Breast epithelium (tissue), 4 donors: ENCODE measurements at places on chromosomes 4 and X.

- DNase-seq = no peak
Measured at GRCh38 chr4:25674386-25674785, 18.7 kb downstream of the SLC34A2 start.

DNA sequence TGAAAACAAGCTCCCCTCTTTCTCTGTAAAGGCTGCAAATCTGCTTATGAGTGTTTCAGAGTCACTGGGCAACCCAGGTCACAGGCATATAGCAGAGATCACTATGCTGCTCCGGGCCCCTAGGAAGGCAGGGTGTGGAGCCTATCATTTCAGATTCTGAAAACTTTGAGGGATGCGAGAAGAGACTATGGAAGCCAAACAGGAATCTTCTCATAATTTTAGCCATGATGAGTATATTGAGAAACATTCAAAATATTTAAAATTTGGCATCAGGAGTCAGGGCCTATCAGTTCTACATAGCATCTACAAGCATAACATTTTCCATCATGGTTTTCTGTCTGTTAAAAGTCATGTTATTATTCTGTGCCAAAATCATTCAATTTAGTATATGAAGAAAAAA is 61.7 kb upstream of the ATXN3L start:
- DNase-seq = no peak

- no peak for DNase-seq
Measured at GRCh38 chr4:26238778-26239679, 81.8 kb upstream of the RBPJ start.

DNA sequence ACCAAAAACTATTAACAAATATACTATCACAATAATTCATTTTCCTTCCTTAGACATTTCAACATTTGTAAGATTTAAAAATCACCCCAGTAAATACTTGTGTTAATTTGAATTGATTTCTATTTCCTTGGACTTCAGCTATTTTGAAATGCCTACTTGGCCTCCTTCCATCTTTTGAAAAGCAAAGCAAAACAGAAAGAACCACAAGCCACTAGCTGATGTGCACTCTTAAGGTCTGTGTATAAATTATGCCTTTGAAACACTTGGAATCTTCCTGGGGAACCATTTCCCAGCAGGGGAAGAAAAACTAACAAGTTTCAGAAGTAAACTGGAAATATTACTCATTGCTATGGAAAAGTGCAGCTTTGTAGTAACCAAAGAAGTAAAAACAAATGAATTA is 139.8 kb downstream of the CLCN4 start:
- DNase-seq = no peak

- no peak for DNase-seq
Measured at GRCh38 chr4:61442936-61443335, 242.8 kb downstream of the ADGRL3 start.

- DNase-seq = no peak
Measured at GRCh38 chrX:9467146-9467545, 2.3 kb downstream of the TBL1X start.

DNA sequence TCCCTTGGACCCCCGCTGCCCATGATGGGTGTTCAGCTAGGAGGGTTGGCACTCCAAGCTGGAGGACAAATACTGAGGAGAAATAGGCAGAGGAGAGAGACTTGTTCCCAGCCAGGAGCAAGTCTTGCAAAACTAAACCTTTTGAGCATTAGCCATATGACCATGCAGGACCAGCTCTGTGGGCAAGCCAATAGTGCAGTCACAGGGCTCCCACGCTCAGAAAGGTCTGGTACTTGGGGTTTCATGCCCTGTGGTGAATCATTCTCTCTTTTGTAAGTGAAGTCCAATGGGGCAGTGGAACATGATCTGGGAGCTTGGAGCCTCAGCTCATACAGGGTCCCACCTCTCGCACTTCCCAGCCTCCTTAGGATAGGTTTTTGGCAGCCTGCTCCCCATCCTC is 300.9 kb downstream of the BCOR start:
- no peak for DNase-seq
